BE2C (cell line): ENCODE measurements at places on chromosomes 1 and 21.

DNA sequence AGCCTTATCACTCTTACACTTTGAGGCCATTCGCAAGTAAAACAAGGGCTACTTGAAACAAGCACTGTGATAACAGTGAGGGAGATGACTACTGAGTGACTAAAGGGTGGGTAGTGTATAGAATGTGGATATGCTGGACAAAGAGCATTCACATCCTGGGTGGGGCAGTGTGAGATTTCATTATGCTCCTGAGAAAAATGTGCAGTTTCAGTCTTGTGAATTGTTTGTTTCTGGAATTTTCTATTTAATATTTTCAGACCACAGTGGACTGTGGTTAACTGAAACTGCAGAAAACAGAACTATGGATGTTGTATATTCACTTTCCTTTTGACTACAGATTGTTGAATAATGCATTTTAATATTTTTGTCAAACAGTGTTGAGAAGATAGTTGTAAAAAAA lies 25.1 kb upstream of the B3GALT2 start:
- no peak for DNase-seq

DNA sequence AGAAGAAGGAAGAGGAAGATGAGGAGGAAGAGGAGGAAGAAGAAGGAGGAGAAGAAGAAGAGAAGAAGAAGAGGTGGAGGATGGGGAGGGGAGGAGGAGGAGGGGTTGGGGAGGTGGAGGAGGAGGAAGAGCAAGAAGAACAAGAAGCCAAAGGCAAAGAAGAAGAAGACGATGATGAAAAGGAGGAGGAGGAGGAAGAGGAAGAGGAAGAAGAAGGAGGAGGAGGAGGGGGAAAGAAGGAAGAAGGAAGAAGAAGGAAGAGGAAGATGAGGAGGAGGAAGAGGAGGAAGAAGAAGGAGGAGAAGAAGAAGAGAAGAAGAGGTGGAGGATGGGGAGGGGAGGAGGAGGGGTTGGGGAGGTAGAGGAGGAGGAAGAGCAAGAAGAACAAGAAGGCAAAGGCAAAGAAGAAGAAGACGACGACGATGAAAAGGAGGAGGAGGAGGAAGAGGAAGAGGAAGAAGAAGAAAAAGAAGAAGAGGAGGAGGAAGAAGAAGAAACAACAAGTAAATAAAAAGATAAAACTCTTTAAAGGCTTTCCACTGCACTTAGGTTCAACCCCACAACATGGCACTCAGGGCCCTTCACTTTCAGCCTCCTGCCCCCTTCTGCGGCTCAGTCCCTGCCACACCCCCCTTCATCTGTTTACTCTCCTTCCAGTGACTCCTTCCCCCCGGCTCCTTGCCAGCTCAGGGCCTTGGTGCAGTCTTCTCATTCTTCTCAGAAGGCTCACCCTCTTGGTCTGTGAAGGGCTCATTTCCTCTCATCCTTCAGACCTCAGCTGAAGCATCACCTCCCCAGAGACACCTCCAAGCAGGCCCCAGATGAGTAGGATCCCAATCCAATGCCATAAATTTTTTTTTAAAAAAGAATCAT lies 114.0 kb downstream of the KCNN3 start:
- no peak for DNase-seq

- no peak for DNase-seq
These were observed at the start of gene RAB7B for GRCh38 chr1:206002871-206003801. Gene RAB7B (minus strand): TSS chr1:206003395. CDS start chr1:205994135, 9,260 bp downstream.

DNA sequence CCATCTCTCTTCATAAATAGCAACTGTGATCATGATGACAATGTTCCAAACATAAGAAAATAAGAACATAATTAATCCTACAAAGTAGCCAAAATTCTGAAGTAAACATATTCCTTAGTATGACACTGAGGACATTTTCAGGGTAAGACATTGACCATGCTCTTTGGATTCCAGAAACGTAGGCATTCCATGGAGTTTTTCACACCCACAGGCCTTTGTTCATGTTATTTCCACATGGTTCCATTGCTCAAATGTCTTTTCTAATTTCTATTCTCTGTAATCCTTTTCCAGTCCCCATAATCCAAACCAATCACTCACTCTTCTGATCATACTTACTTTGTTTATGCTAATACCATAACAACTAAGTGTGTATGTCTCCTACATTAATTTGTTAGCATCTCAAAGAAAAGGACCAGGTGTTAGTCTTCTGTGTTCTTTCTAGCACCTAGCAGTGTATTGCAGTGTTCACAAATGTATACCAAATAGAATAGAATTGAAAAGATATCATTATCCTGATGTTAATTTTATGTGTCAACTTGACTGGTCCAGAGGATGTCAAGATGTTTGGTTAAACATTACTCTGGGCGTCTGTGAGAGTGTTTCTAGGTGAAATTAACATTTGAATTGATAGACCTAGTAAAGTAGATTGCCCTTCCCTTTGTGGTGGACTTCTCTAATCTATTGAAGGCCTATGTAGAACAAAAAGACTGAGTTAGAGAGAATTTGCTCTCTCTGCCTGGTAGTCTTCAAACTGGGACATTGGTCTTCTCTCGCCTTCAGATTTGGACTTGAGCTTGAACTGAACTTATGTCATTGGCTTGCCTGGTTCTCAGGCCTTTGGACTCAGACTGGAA lies 516.6 kb downstream of the PTPRC start:
- no peak for DNase-seq

GRCh38 chr1:96964761-96965160 lies 243.2 kb downstream of the PTBP2 start:
- DNase-seq, result no peak

GRCh38 chr1:20220036-20220435 lies 33.7 kb upstream of the PLA2G2C start:
- no peak for DNase-seq

DNA sequence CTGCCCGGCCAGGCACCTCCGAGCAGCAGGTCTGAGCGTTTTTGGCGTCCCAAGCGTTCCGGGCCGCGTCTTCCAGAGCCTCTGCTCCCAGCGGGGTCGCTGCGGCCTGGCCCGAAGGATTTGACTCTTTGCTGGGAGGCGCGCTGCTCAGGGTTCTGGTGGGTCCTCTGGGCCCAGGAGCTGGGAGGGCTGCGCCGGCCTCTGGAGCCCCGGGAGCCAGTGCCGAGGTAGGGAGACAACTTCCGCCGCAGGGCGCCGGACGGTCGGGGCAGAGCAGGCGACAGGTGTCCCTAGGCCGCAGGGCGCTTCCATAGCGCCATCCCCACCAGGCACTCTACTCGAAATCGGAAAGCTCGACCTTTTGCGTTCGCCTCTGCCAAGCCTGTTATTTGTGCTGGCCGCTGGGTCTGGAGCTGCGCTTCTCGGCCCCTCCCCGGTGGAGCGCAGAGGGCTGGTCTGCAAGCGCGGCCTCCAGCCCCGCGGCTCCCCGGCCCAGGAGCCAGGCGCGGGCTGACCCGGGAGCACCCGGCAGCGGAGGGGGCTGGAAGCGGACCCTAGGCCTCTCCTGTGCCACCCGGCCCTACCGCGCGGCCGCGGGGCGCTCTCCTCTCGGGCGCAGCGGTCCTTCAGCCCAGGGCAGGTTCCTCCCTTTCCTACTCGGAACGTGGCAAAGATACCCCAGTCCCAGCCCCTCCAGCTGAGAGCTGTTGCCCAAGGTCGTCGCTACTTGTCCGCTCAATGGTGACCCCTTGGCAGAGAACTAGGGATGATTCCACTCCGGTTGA lies 2.2 kb downstream of the SIM2 start:
- no peak for DNase-seq

DNA sequence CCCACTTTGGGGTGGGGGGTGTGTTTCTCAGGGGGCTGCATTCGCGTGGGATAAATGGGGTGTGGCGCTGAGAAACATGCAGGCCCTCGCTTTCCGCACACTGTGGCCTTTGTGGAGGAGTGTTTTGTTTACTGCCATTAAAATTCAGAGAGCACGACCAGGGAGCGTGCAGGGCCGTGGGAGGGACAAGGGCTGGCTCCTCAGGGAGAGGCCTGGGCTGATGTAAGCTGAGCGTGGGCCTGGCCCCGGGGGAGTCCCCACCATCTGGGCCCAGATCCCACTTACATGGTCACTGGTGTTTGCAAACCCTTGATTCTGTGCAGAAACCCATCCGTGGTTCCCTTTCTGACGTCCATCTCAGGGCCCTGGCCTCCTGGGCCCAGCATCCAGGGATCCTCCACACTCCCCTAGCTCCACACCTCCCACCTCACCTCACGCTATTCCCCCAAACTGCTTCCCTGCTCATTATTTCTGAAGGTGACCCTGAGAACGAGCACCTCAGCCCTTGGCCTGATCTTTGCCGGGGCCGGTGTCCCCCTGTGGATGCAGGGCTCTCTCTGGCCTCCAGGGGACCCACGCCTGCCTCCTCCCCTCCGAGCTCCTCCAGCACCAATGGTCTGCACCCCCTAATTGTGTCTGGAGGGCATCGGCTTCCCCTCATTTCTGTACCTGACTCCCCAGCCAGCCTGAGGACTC lies 92.5 kb upstream of the SIM2 start:
- no peak for DNase-seq

DNA sequence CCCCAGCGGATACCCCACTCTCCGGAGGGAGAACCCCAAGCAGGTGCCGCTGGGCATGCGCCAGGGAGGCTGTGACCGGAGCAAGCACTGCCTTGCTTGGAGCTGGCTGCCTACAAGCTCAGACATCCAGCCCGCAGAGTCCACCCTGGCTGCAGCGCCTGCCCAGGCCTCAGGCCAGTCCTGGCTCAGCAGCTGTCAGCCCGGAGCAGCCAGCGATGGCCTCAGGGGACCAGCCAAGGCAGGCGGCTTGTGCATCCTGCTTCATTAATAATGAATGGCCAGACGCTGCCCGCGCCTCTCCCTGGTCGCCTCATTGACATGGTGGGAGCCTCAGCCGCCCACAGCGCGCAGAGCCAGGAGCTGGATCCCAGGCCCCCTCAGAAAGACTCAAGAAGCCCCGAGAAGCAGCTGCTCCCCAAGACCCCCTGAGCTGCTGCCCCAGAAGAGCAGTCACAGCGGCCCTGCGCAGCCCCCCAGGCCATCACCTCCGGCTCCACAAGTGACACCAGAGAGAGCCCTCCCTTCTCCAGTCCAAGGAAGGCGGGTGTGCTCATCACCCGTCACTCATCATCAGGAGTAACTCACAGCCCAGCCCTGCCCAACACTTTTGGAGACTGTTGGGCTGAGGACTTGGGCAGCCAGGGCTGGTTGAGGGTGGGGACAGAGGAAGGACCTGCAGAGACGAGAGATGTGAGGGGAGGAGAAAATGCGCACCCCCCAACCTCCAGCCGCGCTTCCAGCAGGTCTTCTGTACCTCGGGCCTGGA lies 19.6 kb downstream of the KCNAB2 start:
- DNase-seq, result peak; percentile 63

DNA sequence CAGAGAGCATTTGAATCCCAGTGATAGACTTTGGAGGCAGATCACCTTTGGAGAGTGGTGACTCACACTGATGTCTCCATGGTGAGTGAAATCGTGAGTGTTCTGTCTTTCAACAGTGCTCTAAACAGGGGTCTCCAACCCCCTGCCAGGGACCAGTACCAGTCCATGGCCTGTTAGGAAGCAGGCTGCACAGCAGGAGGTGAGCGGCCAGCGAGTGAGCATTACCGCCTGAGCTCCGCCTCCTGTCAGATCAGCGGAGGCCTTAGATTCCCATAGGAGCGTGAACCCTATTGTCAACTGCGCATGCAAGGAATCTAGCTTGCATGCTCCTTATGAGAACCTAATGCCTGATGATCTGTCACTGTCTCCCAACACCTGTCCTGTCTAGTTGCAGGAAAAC lies 61.8 kb upstream of the B3GALNT2 start:
- DNase-seq, result no peak

DNA sequence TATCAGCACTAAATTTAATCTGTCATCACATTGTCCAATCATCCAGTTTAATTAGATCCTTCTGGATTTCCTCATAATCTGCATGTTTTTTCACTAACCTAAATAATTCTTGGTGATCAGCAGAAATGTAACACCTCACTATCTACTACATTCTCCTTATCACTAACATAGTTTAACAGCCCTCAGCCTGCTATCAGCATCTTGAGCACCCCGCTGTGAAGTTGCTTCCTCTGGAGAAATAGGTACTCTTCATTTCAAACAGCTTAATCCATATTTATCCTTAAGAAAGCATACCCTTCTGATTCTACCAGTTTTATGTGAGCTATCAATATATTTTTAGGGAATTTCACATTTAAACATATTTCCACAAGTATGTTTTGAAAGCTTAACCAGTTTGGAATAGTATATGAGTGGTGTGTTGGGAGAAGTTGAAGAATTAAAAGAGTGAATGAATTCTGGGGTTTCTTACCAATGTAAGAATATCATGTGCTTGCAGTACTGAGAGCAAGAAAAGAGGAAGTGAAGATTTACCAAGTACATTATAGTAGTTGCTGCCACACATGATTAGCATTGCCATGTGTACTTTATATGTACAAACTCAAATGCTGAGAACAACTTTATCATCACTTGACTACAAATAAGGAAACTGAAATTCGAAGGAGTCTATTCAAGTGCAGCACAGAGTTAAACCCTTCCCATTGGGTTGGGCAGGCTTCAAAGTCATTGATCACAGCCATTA lies 771.1 kb upstream of the ADGRL4 start:
- DNase-seq, result no peak

DNA sequence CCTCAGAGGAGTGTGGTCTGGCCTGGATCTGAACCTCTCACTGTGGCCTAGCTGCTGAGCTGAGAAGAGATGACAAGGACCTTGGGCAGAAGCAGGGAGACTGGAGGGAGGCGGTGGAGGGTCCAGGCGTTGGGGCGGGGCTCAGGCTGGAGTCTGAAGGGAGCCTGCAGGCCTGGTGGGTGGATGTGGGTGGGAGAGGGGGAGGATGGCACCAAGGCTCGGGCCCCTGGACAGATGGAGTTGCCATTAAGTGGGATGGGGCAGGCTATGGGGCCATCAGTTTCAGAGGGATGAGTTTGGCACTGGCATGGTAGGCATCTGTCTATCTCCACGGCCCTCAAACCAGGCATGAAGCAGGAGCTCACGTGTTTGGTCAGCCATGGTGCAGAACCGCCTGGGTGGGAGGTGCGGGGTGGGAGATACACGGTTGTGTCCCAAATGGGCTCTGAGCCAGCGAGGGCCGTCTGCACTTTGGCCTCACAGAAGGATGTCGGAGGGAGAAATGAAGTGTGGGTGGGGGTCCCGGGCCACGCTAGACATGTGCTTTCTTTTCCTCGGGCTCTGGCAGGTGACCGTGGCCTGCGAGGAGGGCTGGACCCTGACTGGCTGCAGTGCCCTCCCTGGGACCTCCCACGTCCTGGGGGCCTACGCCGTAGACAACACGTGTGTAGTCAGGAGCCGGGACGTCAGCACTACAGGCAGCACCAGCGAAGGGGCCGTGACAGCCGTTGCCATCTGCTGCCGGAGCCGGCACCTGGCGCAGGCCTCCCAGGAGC lies 23.6 kb downstream of the PCSK9 start:
- DNase-seq, result no peak

DNA sequence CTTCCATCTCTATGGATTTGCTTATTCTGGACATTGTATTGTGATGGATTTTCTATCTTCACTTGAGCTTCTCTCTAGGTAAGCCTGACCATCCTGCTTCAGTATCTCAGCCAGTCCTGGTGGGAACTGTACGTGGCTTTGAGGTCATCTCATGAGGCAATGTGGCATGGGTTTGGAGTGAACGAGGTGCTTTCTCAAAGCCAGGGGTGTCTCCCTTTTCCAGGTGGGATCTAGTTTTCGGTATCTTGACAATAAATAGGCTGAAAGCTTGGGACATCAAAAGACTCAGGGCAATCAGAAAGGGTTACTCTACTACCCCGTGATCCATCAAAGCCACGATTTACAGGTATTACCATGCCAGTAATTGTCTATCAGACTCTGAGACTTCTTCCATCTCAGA lies 40.8 kb downstream of the AZIN2 start:
- no peak for DNase-seq

GRCh38 chr1:39657923-39658485 lies 13.9 kb downstream of the NT5C1A start:
- peak; percentile 81 for DNase-seq

GRCh38 chr1:204583909-204584632 lies 67.9 kb downstream of the MDM4 start:
- peak; percentile 67 for DNase-seq

- no peak for DNase-seq
These were observed 11.6 kb upstream of the C4BPB start for GRCh38 chr1:207077012-207077411.
